GM18507 (cell line): ENCODE measurements at places on chromosomes 6 and 20.
A peak's percentile ranks its signal among the peaks of the same experiment; 100 is the strongest.

GRCh38 chr20:9439806-9440205 is 74.6 kb upstream of the LAMP5 start:
- DNase-seq: no peak

GRCh38 chr20:63850689-63851547 is 10.4 kb upstream of the ABHD16B start:
- DNase-seq: peak; percentile 87

- DNase-seq: peak; percentile 12
These were observed 751.0 kb downstream of the CD109 start for GRCh38 chr6:74447013-74447412.

DNA sequence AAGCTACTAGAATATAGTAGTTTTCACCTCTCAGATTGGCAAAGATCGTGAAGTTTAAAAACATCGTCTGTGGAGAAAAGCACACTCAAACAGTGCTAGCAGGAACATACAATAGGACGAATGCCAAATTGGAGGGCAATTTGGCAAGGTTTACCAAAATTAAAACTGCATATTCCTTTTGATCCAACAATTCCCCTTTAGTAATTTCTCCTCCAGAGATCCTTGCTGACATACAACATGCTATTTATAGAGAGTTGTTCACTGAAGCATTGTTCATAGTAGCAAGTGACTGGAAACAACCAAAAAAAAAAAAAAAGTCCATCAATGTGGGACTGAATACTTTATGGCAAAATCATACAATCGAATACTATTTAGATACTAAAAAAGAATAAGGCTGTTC is 202.2 kb downstream of the ATXN1 start:
- DNase-seq: no peak

GRCh38 chr20:10758446-10758845 is 84.6 kb upstream of the JAG1 start:
- DNase-seq: no peak

GRCh38 chr6:42637681-42638080 is 73.9 kb downstream of the UBR2 start:
- no peak for DNase-seq

- DNase-seq: no peak
These were observed 115.3 kb downstream of the COL12A1 start for GRCh38 chr6:75090576-75090975.

GRCh38 chr6:98514073-98514720 is 320.2 kb upstream of the POU3F2 start:
- no peak for DNase-seq

GRCh38 chr6:158556113-158556512 is 3.8 kb upstream of the TMEM181 start:
- DNase-seq: no peak

DNA sequence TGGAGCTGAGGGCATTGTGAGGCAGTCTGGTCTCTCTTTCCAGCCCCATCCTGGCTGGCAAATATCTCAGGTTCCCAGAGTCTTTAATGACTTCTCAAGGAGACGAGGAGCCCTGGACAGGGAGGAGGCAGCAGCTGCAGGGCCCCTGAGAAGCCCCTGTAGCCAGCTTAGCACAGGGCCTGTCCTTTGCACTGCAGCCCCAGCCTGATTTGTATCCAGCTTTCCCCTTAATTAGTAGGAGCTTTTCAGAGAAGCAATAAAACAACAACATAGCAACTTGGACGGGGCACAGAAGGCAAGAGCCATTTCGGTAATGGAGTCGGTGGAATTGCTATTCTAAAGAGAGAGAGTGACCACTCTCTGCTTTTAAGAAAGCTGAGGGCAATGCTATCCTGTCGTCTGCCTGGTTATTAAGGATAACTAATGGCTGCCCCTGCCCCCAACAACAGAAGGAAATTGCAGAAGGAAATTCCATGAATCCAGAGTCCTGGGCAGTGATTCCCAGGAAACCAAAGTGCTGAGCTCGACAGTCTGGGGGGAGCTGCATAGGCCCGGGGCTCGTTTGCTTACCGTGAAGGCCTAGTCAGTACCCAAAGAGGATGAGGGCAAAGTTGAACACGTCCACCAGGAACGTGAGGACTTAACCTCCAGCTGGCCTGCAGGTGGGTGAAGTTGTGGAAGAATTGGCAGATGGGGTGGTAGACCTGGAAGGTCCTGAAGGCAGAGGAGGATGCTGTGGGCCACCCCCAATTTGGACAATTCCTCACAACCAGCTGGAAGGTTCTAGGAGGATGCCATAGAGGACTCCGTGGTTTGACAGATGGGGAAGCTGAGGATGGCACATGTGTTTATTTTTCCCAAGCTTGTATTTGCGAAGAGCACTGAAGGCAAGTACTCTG is 50.3 kb downstream of the NPEPL1 start:
- no peak for DNase-seq
